Activated T-cell treated with anti-CD3 and anti-CD28 coated beads, Interleukin-2, amount 50 U/mL, for 24 hours (primary cell): ENCODE measurements at places on chromosomes 4 and X.

DNA sequence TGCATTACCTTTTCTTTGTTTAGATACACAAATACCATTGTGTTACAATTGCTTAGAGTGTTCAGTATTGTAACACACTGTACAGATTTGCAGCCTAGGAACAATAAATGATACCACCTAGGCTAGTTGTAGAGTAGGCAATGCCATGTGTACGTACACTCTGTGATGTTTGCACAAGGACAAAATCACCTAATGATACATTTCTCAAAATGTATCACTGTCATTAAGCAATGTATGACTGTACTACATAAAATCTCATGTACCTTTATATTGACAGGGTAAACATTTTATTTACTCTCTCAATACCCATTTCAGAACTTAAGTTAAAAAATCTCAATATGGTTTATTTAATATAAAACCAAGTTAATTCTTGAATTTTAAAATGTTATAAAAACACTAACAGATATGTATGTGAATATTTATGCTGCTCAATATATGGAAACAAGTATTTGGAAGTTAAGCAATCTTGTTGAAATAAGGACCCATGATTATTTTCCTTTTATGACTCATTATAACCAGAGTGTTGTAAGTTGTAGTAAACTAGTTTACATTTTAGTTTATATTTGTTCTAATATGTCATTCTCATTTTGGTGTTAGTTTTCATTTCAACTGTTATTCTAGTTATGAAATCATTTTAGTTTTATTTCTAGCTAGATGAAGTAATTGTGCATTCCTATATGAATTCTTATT lies 409.2 kb downstream of the TLL1 start:
- DNase-seq = no peak

GRCh38 chr4:119750771-119751170 lies 122.2 kb upstream of the PDE5A start:
- no peak for DNase-seq

GRCh38 chrX:154382483-154383069 lies 3.5 kb downstream of the EMD start:
- DNase-seq = no peak

- DNase-seq = no peak
Observed at GRCh38 chr4:109319684-109320083, 17.2 kb upstream of the COL25A1 start.

DNA sequence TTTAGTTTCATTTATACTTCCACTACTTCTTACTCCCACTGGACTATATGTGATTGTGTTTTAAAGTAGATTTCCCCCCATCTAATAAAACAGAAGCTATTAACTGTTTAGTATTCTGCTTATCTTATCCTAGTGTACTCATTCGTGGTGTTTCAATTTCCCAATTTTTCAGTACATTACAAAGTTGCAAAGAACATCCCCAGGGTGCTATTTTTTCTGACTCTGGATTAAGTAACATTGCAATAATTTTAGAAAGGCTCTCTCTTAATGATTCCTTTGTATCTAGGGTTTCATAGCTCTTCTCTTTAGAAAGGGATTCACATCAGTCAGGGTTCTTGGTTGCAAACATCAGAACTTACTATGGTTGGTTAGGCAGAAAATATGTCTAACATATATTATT lies 317.9 kb upstream of the DIPK2B start:
- DNase-seq = no peak

GRCh38 chr4:87101543-87102199 lies 118.7 kb downstream of the KLHL8 start:
- DNase-seq = no peak

DNA sequence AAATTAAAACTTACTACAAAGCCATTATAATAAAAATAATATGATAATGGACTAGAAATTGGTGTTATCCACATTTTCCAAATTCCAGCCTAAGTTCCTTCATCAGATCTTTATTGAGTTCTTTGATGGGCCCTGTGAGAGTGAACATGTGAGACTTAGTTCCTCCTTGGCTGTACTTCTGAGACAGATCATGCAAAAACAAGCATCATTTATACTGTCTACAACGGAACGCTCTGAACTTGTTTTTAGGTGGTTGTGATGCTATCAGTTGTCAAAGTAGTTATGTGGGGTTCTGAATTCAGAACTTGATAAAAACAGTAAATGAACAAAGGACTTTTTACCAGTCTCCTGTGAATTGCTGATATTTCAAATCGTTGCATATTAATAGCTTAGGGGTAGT lies 48.9 kb downstream of the JADE3 start:
- no peak for DNase-seq

- DNase-seq = no peak
Observed at GRCh38 chr4:83996254-83996653, 460.3 kb downstream of the GPAT3 start.

DNA sequence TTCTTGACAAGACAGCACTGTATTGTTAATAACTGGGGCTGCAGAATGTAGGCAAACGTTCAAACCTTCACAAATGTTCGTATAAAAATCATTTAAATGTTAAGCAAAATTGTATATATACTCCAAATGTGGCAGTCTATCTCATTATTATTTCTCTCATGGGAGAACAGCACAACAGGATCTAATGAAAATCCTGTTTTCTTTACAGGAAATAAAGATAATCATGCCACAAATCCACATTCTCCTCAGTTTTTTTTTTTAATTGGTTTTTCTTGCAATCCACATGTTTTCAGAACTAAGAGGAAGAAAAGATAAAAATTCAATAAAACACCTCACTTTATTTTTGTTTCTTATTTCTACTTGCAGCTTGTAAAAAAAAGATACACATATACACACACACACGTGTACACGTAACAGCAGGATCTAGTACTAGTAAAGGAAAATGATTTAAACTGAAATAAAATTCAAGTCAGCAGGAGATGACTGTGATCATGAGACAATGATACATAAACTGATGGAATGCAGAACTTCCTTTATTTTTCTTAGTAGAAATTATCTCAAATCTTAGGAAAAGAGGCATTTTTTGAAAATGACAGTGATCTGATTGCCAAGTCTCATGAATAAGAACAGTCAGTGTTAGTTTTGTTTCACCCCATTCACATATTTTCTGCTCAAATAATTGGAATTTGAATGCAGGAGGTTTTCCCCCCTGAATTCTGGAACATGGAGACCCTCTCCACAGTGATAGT lies 11.3 kb downstream of the APBB2 start:
- DNase-seq = no peak

- no peak for DNase-seq
Observed at GRCh38 chr4:64642936-64643335, 233.7 kb upstream of the TECRL start.

GRCh38 chrX:118627084-118627758 lies 100.2 kb upstream of the IL13RA1 start:
- no peak for DNase-seq

DNA sequence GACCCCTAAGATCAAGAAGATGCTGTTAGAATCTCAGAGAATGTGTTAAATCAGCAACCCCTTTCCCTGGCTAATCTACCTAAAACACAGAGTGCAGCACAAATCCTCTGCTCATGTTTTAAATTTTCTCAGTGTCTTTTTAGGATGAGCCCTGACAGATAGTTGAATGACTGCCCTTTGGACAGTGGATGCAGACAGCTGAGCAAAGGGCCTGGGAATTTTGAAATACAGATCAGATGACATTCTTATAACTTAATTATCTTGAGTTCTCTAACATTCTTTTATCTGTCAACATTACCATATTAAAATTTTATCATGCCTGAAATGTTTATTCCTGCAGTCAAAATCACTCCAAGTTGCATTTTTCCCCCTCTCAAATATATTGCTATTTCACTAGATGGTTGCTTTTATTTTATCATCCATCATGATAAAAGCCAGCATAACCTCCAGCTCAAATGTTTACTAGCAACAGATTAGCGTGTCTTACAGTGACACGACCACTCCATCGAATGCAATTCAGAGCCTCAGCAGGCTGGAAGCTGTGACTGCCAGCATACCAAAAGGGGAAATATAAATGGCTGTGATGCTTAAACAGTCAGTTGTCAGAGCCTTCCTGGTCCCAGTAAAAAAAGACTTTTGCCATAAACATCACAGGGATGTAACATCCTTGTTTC lies 22.8 kb upstream of the ARHGAP24 start:
- no peak for DNase-seq

DNA sequence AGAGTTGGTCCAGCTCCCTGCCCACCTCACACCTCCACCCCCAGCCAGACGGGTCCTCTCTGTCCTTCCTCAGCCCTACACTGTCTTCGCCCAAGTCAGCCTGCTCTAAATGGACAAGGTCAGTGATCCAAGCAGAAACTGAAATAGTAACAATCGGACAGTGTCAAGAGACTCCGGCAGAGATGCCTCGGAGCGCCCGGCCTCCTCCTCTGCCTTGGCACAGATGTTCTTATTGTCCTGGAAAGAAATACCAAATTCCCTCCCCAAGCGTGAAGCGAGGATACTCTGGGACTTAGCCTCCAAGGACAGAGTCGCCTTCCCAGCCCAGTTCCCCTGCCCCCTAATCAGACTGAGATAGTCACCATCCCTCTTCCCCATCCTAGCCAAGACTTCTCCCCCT lies 28.5 kb downstream of the UTP14A start:
- DNase-seq = no peak

GRCh38 chr4:967113-968104 lies 6.0 kb downstream of the DGKQ start:
- no peak for DNase-seq

GRCh38 chr4:16207409-16207808 lies 18.9 kb downstream of the TAPT1 start:
- no peak for DNase-seq

- DNase-seq = no peak
Observed at GRCh38 chr4:48495941-48496340, 5.9 kb downstream of the ZAR1 start.

DNA sequence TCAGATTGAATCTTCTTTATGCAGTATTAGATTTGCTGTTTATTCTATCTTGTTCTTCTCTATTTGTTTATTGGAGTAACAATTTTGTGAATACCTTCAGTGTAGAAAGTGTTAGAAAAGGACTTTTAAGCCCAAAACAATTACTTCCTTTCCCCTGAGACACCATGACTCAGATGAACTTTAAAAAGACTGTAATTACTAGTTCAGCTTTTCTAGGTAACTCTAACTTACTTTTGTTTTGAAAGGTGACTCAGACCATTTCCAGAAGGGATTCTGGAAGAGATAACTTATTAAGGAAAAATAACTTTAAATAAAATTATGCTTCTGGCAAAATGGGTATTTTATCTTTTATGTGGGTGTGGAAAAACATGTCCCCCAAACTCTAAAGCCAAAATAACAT lies 561.5 kb upstream of the PCDH10 start:
- DNase-seq = no peak

GRCh38 chr4:25970226-25970675 lies 56.2 kb downstream of the SMIM20 start:
- no peak for DNase-seq

DNA sequence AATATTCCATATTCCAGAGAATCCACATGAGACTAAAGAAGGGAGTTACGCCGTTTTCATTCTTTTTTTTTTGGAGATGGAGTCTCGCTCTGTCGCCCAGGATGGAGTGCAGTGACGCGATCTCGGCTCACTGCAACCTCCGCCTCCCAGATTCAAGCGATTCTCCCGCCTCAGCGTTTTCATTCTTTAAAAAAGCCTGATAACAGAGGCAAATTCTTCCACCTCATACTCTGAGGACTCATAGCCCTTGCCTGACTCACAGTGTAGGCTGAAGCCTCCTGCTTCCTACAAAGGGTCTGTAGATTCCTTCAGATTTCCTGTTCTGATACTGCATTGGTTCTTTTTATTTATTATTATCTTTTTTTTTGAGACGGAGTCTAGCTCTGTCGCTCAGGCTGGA lies 210.5 kb downstream of the SH3BGRL start:
- DNase-seq = no peak

DNA sequence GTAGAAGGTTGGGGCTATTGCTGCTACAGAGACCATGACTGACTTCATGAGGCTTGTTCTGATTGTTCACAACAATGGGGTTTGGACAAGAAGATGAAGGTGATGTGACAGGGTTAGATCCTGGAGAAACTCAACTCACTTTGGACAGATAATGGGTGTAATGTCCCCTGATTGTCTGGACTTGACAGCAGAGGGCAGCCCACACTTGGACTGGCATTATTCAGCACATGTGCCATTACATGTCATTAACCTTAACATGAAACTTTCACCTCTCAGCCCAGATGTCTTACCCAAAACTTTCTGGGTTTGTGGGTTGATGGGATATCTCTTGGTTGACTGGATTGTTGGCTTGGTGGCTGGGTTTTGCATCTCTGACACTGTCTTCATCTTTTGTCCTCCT lies 101.5 kb downstream of the MXRA5 start:
- no peak for DNase-seq

DNA sequence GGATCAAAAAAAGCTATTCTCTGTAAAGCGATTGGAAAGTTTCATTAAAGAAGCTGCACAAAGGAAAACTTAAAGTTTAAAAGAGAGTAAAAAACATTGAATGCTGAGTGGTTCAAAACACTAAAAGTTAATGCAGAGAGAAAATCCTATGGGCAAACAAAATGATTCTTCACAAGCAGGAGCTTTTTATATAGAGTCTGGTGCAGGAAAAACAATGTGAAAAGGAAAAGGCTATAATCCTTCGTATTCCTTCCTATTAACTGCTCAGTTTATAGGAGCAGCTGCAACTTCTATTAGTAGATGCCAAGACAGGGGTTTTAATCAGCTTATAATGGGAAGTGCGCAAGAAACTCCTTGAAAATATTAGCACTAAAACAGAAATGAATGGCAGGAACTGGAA lies 100.7 kb downstream of the PDGFC start:
- no peak for DNase-seq

DNA sequence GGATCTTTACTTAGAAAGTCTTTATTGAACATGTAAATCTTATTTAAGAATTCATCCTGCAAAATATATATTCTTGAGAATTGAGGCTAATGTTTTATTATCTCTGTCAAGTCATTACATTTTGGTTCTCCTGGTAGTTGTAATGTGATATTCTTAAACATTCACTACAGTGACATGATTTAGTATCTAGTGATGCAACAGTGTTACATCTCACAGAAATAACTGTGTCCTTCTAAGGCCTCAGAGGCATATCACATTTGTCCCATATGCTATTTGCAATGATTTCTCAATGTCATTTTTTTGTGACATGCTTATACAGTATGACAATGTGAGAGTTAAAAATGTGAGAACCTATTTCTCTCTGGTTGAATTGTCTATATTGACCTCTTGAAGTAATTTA lies 34.1 kb downstream of the PRRG1 start:
- DNase-seq = no peak

GRCh38 chr4:32601848-32602247 lies 1881.7 kb downstream of the PCDH7 start:
- no peak for DNase-seq
